ENCODE measurements at places on chromosomes 7 and 10.

GRCh38 chr10:78973901-78974616 lies 94.7 kb upstream of the ZMIZ1 start:
- DNase-seq: peak; percentile 43

DNA sequence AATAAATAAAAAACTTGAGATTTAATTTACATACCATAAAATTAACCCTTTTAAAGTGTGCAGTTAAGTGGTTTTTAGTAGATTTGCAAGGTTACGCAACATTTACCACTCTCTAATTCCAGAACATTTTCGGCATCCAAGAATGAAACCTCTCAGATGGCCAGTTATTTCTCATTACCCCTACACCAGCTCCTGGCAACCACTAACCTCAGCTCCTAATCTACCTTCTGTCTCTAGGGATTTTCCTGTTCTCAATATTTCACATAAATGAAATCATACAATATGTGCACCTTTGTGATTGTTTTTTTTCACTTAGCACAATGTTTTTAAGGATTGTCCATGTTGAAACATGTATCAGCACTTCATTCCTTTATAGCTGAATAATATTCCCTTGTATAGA lies 45.1 kb downstream of the INPP5F start:
- DNase-seq: no peak

- no peak for DNase-seq
Observed at GRCh38 chr10:86265895-86266259, 100.7 kb downstream of the GRID1 start.

- DNase-seq: no peak
Observed at GRCh38 chr7:116687801-116688201, 15.8 kb downstream of the MET start.

GRCh38 chr7:128000048-128000447 lies 31.2 kb downstream of the LRRC4 start:
- DNase-seq: no peak

GRCh38 chr7:146805082-146805481 lies 688.5 kb downstream of the CNTNAP2 start:
- no peak for DNase-seq

DNA sequence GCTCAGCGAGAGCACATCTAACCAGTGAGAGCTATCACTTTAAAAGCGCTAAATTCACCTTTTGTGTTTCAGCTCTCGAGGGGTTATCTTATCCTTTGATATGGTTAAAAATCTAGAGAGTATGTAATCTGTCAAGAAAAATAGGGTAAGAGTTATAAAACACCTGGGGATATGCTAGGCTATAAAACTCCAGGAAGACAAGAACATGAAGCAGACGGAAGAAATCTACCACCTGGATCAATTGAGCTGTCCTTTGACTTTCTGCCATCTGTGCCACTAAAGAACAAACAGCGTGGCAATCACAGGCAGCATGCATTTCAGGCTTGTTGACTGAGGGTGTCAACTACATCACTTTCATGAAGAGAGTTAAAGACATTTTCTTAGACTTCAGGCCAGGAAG lies 83.1 kb downstream of the ZNF248 start:
- DNase-seq: no peak

DNA sequence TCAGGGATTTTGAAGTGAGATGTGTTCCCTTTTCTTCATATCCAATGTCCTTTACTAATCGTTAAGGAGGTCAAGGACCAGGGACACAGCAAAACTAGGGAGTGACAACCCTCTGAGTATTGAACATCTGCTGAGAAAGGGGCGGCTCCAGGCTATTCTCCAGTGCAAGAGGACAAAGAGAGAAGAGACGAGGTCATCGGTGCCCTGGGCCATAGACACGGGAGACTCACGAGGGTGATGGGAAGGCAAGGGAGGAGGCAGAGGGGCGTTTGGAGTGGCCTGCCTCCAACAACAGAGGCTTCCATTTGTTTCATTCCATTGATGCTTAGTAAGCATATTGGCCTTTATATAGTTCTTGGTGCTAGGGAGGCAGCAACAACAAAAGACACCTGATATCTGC lies 268.4 kb downstream of the CXCL12 start:
- DNase-seq: no peak

DNA sequence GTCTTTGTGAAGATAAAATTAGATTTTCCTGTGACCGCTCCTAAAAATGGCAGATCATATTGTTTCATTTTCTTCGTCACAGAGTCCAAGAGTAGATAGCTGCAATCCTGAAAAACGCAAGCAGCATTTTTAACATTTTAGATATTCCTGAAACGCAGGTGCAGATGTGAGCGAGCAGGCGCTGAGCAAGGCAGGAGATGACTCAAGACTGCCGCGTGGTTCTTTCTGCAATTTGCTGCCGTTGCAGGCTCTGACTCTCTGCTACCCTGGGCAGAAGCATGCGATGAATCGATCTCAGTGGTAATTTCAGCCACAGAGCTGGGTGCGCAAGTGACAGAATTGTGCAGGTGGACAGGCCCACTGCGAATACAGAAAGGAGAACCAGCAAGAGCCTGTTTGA lies 331.9 kb downstream of the ACTR3B start:
- DNase-seq: no peak

DNA sequence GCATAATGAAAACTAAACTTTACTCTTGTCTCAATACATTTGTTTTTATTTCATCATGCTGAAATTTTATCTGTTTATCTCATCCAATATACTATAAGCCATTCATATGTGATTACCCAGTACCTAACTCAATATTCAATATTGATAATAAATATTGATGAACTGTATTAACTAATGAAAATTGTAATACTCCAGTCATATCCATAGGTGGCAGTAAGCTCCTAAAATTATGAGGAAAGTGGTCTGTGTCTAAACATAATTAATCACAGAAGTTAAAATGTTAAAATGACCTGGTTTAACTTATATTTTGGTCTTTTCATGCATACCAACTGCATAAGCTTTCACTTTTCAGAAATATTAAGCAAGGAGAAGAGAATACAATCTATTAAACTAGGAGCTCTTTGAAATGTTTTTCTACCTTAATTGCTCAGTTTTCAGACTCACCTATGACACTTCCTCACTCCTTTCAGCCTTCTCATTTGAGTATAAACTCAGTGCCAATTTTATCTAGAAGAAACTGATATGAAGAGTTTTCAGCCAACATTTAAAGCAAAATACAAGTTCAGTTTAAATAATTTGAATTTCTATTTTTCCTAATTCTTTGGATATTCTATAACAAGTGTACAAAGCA lies 30.5 kb upstream of the VWDE start:
- no peak for DNase-seq

- DNase-seq: no peak
Observed at GRCh38 chr7:75953431-75953830, 38.5 kb downstream of the POR start.

GRCh38 chr10:89589101-89589720 lies 53.8 kb upstream of the SLC16A12 start:
- no peak for DNase-seq

GRCh38 chr10:84294766-84295447 lies 33.5 kb upstream of the CCSER2 start:
- no peak for DNase-seq
